CD4-positive, alpha-beta T cell treated with Interleukin-4 for 1 hour (primary cell): ENCODE measurements at places on chromosomes 13 and 19.

GRCh38 chr19:53818756-53819155 lies 5.4 kb downstream of the NLRP12 start:
- no peak for DNase-seq

DNA sequence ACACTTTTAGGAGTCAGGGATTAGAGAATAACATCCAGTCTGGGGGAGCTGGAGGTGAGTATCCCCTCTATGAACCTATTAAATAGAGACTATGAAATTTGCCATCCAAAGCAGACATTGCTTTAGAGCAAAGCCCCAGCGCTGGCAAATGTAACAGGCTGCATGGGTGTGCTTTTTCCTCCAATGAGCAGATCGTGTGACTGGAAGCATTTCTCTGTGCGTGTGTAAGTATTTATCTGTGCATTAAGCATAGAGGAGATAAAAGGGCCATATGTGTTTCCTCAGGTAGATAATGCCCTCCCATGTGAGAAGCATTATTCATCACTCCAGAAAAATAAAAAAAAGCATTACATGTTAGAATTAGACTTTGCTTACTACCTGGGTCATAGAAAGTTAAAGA lies 924 bp downstream of the TNFSF13B start:
- DNase-seq, result no peak

DNA sequence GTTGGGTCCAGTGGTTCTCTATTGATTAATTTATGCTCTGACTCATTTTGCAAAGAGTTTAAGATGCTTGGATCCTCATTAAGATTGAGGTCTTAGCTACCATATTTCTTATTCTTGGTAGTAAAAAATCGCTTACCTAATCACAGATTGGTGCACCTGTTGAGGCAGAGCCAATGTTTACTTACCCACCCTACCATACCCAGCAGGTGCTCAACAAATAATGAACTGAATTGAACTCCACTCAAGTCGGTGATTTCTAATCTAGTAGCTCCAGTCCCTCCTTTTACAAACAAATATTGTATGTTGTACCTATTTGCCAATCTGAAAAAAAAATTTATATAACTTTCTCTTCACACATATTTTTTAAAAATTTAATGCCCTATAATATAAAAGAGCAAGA lies 361.0 kb downstream of the FGF14 start:
- no peak for DNase-seq

- DNase-seq, result no peak
Observed at GRCh38 chr13:30520571-30520970, 54.8 kb upstream of the HMGB1 start.
